Right renal cortex interstitium (tissue), 3 donors: ENCODE measurements at places on chromosomes 4 and X.
A peak's percentile ranks its signal among the peaks of the same experiment; 100 is the strongest.

DNA sequence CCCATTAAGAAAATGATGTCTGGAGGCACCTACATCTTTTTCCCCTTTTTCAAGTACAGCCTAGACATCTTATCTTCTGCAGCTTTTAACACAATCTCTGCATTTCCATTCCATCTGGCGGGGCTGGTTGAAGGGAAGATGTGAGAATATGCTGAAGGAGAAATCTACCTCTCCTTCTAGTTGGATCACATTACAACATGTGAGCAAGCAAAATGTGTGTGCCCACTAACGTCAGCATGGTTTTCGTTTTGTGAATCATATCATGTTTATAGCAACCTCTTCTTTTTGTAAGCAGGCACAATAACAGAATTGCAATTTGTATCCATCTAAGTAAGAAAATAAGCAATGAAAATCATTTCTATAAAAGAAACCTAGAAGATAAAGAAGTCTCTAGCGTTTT is 28.9 kb upstream of the MID1 start:
- no peak for DNase-seq

DNA sequence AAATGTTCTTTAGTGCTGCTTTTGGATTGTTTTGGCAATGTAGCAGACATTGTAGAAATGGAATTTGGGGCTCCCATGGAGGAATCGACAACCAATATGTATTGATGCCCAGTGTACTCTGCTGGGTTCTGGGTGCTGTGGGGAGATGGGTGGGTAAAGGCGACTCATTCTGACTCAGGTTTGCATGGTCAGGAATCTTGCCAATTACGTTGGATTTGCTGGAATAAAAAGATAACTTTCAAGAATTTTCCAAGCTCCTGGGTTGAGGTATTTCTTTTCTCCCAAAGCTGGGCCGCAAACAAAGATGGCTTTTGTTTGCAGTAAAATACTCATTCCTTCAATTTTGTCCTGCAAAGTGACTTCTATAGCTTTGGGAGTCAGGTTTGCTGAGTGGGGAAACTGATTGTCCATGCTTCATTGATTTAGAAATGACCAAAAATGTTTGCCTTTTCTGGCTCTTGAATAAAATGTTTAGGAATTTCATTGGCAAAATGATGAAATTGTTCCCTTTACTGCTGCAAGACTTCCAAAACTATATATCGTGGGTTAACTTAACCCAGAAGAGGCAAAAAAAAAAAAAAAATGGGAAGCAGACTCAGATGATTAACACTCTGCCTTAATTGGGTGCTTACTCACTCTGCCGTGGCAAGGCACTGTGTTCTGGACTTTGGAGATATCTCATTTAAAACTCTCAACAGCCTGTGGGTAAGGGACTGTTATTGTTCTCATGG is 57.0 kb downstream of the RTL9 start:
- no peak for DNase-seq

DNA sequence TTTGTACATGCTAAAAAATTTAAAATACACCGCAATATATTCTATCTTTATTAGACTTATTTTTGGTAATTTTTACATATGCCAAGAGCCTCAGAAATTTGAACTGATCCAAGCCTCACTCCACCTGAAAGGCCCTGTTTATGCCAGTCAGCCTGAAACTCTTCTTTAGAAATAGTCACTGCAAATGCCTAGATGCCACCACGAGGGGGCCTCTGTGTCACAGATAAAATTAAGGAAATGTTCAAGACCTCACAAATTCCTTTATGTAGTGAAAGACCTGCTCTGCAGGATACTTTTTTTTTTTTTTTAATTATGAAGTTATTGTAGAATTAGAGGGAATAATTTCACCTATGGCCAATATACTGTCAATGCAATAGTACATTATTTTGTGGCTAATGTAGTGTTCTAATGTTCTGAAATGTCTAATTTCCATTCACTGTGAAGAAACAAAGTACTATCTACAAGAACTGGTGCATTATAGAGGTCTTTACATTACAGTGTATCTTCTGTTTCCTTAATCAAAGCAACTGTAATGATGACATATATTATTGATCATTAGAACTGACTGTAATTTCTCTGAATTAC is 69.8 kb downstream of the DTHD1 start:
- DNase-seq = no peak

GRCh38 chr4:36692586-36692985 is 411.2 kb downstream of the DTHD1 start:
- DNase-seq = no peak

DNA sequence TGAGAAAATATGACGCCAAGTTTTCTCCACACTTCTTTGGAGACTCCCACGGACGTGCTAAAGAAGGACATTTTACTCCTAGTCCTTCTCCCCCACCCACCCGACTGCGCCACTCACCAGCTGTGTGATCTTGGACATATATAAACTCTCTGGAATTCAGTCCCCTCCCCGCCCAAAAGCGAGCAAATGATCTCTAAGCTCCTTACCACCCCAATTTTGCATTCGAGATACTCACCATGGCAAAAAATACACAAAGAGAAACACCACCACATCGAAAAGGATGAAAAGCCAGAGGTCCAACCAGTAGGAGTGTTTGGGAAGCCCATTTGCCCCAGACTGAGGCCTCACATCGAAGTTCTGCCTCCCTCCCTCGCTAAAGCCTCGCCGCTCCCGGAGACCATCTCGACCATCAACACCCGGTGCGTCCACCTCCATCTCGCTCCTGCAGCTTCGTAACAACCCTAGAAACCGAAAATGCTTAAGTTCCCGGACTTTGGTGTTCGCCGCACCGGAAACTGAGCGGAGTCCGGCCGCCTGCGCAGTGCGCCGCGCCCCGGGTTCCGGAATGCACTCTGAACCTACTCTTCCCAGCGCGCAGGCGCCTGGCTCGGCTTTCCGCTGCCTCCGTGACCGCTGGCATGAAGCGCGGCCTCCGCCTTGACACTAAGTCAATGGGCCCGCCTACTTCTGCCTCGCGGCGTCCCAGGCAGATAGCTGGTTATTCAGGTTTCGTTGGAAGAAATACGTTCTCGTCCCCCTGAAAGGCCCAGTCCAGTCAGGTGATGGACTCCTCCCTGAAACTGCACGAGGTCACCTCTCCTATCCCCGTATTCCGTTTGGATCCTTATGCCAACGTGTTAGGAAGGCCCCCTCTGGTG is 21.6 kb downstream of the FABP2 start:
- peak; percentile 77 for DNase-seq

DNA sequence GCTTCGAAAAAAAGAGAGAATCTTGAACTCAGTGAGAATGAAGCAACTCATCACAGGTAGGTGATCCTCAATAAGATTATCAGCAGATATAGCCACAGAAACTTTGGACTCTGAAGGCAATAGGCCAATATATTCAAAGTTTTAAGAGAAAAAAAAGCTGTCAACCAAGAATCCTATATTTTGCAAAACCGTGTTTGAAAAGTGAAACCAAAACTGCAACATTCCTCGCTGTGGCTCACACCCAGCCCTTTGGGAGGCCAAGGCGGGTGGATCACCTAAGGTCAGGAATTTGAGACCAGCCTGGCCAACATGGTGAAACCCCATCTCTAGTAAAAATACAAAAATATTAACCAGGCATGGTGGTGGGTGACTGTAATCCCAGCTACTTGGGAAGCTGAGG is 22.8 kb downstream of the MAD2L1 start:
- no peak for DNase-seq

DNA sequence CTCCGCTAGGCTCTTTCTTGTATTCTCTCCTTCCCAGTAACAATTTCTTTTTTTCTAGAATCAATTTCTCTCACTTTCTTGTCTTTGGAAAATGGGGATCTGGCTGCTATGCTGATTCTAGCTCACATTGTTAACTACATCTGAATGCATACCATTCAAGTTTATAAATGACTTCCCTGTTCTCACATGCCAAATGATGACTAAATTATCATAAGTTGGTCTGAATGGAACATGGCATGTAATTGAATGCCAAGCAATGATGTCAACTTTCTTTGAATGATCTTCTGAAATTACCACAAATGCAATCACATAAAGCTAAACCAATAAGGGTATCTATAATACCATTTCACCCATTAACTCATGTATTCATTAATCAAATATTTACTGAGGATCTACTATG is 2.7 kb upstream of the ITM2A start:
- no peak for DNase-seq

- DNase-seq = no peak
Observed at GRCh38 chr4:74631988-74632387, 162.3 kb downstream of the BTC start.
